ENCODE measurements at places on chromosomes 4 and X.

DNA sequence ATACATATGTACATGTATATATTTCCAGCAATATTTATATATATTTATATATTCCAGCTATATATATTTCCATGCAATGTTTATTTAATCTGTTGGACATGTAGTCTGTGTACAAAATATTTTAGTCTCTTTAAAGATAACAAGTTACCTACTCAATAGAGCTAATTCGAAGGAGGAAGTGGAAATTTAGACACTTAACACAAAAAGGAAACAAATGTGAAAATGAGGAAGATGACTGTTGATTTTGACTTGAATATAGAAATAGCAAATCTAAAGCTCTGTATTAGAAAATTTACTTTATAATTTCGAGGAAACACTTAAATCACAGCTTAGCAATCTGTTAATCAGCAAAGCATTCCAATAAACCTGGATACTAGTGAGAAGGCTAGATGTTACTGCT lies 1064.4 kb downstream of the PCDH7 start:
- DNase-seq, result no peak

- DNase-seq, result no peak
Observed at GRCh38 chrX:9665113-9665512, 100.5 kb downstream of the GPR143 start.

DNA sequence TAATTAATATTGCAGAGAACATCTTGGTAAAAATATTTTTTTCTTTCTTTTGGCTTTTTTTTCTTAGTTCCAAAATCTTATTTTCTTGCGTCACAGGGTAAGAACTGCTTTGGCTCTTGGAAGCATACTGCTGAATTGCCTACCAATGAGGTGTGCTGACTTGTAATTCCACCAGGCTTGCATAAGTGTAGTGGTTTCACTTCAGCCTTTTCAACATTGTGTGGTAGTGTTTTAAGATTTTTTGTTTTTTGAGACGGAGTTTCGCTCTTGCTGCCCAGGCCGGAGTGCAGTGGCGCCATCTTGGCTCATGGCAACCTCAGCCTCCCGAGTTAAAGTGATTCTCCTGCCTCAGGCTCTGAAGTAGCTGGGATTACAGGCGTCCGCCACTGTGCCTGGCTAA lies 42.4 kb downstream of the N4BP2 start:
- no peak for DNase-seq

DNA sequence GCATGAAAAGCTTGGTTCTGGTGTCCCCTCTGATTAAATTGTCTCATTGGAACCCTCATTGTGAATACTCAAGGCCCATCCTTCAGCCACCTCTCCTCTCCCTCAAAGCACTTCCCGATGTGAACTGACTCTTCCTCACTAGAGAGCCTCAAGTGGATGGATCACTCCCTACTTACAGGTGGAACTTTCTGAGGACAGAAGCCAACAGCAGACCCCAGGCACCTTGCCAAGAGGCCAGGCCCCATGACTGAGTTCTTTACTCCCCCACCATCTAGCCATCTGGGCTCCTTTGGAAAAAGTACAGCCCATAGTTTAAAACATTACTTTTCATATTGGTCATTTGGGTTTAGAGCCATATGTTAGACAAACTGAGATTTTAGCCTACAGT lies 224.1 kb downstream of the SHROOM3 start:
- DNase-seq, result no peak

DNA sequence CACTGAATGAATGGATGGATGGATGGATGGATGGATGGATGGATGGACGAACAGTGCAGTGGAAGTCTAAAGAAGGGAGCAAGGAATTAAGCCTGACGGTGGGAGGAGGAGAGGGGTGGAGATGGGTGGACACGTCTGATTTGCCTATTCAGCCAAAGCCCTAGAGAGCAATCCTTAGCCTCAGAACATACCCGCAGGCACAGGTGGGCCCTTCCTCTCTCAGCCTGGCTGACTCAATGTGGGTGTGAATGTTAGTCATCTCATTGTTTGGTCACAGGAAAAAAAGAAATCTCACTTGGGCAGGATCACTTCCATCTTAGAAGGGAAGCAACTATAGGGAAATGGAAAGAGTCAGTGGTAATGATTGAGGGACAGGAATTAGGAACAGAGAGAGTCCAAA lies 165.9 kb downstream of the PJA1 start:
- no peak for DNase-seq

DNA sequence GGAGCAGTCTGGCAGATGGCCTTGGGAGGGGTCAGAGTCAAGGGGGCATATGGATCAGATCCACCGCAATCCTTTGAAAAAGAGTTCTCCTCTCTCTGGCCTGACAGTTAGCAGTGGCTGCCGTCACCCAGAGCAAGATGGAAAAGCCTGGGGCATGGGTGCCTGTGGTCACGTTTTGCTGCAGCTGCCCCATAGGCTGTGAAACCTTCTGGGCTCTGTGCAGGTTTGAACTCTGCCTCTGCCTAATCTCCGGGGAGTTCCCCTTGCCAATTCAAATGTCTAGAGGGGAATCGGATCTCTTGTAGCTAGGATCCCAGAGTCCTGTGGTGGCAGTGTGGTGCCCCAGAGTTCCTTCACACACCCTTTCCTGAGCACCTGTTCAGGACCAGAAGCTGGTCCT lies 23.4 kb upstream of the ANKRD17 start:
- no peak for DNase-seq

DNA sequence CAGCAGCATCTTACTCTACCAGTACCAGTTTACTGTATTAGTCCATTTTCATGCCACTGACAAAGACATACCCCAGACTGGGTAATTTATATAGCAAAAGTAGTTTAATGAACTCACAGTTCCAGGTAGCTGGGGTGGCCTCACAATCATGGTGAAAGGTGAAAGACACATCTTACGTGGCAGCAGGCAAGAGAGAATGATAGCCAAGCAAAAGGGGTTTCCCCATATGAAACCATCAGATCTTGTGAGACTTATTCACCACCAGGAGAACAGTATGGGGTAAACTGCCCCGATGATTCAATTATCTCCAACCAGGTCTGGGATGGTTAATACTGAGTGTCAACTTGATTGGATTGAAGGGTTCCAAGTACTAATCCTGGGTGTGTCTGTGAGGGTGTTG lies 69.3 kb downstream of the YIPF6 start:
- DNase-seq, result no peak

GRCh38 chr4:141306331-141306730 lies 85.6 kb downstream of the ZNF330 start:
- no peak for DNase-seq

DNA sequence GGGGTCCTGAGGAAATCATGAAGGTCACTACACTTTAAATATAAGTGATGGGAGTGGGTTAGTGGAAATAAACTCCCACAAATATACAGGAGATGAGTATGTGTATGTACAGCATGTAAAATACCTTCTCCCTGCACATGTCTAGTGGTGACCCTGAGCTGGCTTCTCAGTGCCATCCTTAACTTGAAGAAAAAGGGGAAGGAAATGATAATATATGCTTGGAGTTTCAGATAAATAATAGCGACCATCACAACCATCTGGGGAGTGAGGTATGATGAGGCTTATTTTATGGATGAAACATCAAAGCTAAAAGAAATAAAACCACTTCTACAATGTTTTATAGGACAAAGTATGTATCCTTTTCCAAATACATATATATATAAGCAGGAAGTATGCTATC lies 41.0 kb upstream of the SORBS2 start:
- no peak for DNase-seq

GRCh38 chrX:14073071-14073470 lies 43.4 kb upstream of the GEMIN8 start:
- no peak for DNase-seq

DNA sequence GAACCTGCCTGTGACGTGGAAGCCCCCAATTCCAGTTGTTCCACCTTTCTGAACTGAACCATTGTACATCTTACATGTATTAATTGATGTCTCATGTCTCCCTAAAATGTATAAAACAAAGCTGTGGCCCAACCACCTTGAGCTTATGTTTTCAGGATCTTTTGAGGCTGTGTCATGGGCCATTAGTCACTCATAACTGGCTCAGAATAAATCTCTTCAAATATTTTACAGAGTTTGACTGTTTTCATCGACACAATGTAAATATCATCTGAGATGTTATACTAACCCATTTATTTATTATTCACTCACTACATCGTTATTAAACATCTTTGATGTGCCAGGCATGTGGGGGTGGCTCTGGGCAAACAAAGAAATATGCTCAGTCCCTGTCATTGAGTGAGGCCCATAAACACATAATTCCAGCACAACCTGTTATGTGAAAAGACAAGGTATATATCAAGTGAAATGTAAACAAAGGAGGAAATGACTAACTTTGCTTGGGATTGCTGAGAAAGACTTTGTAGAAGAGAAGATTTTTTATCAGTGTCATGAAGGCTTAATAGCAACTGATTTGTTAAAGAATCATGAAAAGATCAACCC lies 34.5 kb upstream of the PPM1K start:
- DNase-seq, result no peak

DNA sequence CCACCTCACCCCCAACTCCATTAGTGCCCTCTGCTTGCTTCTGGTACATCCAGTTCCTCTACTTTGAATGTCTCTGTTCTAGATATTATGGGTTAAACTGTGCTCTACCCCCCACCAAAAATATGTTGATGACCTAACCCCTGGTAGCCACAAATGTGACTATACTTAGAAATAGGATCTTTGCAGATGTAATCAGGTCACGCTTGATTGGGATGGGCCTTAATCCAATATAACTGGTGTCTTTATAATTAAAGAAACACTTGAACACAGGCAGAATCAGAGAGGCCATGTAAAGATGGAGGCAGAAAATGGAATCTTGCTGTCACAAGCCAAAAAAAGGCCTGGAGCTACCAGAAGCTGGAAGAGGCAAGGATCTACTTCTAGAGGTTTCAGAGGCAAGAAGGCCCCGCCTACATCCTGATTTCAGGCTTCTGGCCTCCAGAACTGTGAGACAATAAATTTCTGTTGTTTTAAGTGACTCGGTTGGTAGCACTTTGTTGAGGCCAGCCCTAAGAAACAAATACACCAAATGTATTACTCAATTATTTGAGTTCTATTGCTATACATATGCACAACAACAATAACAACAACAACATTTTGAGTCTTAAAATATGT lies 220.0 kb downstream of the PPP3CA start:
- DNase-seq, result no peak

DNA sequence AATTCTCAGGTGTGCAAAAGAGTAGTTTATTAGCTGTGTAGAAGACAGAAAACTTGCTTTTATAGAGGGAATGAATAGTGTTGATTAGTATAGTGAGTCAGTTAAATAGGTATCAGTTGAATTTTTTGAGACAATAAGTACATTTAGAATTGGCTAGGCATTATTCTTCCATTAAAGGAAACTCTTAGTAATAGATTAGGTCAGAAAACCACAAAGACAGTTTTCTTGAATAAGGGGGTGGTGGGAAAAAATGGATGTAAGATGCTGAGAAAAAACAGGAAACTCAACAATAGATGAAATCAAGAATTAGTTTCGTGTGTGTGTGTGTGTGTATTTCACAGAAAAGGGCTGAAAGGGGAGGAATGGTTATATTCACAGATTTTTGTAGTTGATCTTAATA lies 16.8 kb downstream of the CD38 start:
- DNase-seq, result no peak

GRCh38 chr4:134018846-134019245 lies 182.7 kb downstream of the PABPC4L start:
- DNase-seq, result no peak

DNA sequence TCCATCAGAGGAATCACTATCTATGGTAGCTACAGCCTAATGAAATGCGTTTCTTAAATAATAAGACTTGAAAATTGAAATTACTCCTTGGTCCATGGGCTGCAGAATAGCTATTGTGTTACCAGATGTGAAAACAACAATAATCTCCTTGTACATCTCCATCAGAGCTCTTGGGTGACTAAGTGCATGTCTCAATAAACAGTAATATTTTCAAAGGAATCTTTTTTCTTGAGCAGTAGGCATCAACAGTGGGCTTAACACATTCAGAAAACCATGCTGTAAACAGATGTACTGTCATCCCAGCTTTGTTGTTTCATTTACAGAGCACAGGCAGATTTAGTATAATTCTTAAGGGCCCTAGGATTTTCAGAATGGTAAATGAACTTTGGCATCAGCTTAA lies 67.3 kb downstream of the GLUD2 start:
- DNase-seq, result no peak

- peak; percentile 4 for DNase-seq
Observed at GRCh38 chr4:30718641-30719453, 1.3 kb upstream of the PCDH7 start.

GRCh38 chrX:44451056-44451455 lies 91.6 kb downstream of the FUNDC1 start:
- no peak for DNase-seq

DNA sequence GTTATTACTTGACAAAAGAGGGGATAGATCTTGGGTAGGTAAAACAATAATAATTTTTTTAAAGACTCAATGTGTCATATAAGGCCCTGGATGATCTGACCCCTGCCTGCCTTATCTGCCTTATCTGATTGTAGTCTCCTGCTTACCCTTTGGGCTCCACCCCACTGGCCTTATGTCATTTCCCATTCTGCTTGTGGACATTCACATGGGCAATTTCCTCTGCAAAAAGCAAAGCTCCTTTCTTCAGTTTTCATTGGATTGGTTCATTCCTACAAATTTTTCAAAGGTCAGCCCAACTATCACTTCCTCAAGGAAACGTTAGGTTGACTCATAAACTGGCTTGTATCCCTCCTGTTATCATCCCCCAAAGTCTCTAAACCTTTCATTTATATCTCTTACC lies 15.7 kb upstream of the TET2 start:
- DNase-seq, result no peak

- DNase-seq, result peak; percentile 74
Observed at GRCh38 chrX:136168929-136169735, 21.8 kb downstream of the FHL1 start.

DNA sequence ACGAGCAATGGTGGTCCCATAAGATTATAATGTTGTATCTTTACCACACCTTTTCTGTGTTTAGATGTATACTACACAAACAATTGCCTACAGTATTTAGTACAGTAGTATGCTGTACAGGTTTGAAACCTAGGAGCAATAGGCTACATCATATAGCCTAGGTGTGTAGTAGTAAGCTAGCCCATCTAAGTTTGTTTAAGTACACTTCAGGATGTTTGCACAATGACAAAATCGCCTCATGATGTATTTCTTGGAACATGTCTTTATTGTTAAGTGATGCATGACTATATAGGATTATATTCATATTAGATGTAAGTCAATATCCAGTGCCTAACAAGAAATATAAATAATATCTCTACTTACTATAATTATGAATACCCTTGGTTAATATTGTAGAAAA lies 104.6 kb downstream of the SLC10A6 start:
- DNase-seq, result no peak

GRCh38 chr4:174012135-174012885 lies 271.2 kb downstream of the FBXO8 start:
- DNase-seq, result no peak

GRCh38 chr4:108048997-108049396 lies 59.3 kb downstream of the HADH start:
- no peak for DNase-seq

All from NCI-H1105 treated with DMSO at 0.1 percent for 48 hours (cell line).